ENCODE measurements at places on chromosomes 13 and 19.

- DNase-seq, result peak; percentile 55
Measured at GRCh38 chr19:17394891-17395415, 957 bp upstream of the CCDC194 start.

DNA sequence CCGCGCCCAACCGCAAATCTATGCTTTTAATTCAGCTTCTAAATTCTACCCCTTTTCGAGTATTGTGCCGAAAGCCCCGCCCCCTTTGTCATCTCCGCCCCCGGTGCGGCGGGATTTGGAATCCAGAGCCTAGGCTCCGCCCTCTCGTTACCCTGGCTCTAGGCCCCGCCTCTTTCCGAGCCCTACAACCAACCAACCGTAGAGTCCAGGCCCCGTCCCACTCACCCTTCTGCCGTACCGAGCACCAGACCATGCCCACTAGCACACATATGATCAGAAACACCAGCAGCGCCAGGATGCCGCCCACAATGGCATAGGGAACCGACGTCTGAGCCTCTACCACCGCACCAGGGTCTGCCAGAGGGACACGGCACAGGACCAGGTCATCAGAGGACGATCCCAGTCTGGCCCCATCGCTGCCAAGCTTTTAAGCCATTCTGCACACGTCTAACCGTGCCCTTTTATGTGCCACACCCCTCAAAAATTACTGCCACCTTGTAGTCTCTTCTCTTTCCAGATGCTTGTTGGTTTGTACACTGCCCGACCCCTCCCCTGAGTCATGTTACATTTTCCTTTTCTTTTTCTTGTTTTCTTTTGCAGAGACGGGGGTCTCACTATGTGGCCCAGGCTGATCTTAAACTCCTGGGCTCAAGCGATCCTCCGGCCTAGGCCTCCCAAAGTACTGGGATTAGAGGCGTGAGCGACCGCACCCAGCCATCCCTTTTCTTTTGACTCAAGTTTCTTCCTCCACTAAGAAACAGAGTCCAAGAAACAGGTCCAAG lies 4.7 kb upstream of the ZNF428 start:
- no peak for DNase-seq

DNA sequence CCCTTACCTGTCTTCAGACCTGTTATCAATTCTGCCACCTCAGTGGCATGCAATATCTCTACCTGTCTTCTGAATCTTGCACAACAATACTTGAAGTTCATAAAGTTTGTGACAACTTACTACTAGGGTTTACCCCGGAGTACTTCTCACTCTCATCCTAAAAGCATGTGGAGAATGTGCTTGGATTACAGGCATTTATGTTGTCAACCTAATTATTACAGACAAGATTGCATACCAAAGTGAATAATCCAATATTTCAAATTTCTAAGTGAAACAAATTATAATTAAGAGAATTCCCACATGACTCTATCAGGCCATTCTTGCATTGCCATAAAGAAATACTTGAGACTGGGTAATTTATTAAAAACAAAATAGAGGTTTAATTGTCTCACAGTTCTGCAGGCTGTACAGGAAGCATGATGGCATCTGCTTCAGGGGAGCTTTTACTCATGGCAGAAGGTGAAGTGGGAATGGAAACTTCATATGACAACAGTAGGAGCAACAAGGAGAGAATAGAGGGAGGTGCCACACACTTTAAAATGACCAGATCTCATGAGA lies 661.0 kb upstream of the SPRY2 start:
- no peak for DNase-seq

GRCh38 chr13:113816946-113817859 lies 46.7 kb downstream of the GAS6 start:
- peak; percentile 91 for DNase-seq

DNA sequence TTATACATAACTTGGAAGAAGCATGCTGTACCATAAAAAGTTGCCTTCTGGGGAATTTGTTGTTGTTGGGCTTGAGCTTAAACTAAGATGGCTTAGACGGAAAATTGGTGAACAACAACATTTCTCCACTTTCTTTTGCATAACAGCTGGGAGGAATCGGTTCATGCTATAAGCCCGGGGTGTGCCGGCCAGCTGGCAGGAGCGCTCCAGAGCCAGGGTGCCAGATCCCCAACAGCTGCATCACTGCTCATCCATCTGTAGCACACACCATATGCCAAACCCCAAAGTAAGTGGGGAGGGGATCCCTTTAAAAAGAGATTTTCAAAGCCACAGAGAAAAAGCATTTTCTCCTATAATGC lies 419.5 kb upstream of the ARGLU1 start:
- peak; percentile 26 for DNase-seq

- DNase-seq, result no peak
Measured at GRCh38 chr19:33085570-33086128, 4.7 kb downstream of the GPATCH1 start.

DNA sequence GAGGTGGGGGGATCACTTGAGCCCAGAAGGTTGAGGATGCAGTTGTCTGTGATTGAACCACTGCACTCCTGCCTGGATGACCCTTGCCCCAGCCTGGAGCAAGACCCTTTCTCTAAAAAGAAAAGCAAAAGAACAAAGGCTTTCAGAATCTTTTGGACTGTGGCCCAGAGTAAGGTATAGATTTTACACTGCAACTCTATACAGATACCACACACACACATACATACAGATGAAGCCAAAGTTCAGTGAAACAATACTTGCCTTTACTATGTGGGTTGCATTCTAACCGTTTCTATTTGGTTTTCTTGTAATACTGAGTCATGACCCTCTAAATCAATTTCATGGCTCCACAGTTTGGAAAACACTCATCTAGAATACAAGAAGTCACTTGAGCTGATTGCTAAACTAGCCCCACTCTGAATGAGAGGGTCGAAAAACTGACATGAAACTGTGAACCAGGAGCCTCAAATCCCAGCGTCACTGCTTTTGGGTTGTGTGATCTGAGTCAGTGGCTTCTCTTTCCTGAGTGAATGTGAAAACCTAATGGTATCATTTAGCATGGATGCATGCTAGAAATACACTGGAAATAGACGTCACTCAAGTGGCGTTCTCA lies 756.1 kb downstream of the UQCRFS1 start:
- no peak for DNase-seq

- no peak for DNase-seq
Measured at GRCh38 chr19:53598361-53598760, 33.4 kb upstream of the DPRX start.

- DNase-seq, result peak; percentile 45
Measured at GRCh38 chr13:78832461-78832860, 173.5 kb upstream of the OBI1 start.

- DNase-seq, result no peak
Measured at GRCh38 chr13:112509190-112509589, 78.8 kb downstream of the TUBGCP3 start.

- DNase-seq, result no peak
Measured at GRCh38 chr13:112263152-112263551, 113.0 kb upstream of the SPACA7 start.

DNA sequence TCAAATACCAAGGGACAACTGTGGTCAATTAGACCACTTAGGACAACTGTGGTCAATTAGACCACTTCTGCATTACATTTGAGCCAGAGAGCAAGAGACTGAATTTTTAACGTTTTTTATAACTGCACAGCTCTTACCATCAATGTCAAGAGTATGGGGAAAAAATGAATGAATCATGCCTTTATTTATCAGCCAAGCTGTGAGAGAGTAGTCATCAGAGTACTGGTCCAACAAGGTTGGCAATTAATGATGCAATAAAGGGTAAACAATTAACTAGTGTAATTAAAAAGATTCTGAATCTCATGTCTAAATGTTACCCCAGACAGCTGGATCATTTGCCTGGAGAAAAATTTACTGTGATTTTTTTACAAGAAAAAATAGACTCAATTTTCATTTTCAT lies 381.1 kb downstream of the LIG4 start:
- no peak for DNase-seq

DNA sequence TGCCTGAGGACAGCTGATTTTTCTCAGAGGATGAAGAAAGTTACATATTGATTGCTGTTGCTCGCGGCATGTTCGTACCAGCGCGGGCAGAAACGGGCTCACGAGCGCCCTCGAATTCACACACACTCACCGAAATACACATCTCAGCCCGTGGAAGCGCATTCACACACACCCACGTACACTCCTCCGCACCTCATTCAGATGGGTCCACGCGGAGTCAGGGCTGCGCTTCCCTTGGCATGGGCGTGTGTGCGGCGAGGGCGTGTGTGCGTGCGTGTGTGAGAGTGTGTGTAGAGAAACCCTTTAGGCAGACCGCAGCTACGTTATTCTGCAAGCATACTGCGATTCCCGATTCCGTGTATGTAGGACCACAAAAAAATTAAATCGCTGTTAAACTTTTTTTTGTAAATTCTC lies 2.1 kb upstream of the PCDH17 start:
- no peak for DNase-seq

GRCh38 chr19:35265900-35266519 lies 2.8 kb upstream of the USF2 start:
- DNase-seq, result no peak

GRCh38 chr19:18203408-18203862 lies 407 bp downstream of the RAB3A start:
- peak; percentile 80 for DNase-seq

- no peak for DNase-seq
Measured at GRCh38 chr13:109788372-109789111, 2.2 kb upstream of the IRS2 start.

- DNase-seq, result peak; percentile 93
Measured at GRCh38 chr13:103539265-103539664, 473.0 kb upstream of the SLC10A2 start.

DNA sequence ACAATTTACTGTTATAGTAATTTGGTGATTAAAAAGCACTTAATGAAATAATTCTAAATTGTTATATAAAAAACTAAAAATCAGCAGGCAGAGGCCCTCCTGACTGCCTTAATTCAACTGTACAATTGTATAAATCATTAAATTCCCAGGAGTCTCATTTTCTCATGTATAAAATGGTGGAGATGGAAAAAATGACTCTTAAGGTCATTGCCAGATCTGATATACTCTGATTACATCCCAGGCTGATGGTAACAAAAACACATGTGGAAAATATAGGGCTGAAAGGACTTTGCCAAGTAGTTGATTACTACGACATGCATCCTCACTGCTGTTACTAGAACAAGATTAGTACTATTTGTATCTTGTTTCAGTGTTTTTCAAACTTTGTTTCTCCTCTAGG lies 1020.0 kb upstream of the SLC10A2 start:
- DNase-seq, result peak; percentile 8

Measured in eye (tissue), 1 donor.